ENCODE measurements at places on chromosomes 3 and 15.

GRCh38 chr3:98329392-98330124, 24.1 kb upstream of the OR5K4 start:
- no peak for DNase-seq

DNA sequence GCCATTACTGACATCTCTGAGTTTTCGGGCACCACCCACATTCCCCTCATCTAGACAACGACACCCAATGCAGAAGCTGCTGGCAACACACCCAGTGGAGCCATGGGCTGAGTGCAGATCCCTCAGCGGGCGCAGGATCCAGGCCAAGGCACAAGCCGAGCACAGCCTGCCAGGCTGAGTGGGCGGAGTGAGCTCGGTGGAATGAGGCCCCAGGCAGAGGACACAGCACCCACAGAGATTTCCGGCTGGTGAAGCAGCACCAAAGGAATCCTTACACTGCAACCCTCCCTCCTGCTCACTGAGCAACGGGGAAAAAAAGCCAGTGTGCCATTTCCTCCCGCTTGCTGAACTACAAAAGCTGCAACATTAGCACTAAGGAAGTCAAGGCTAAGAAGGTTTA, 34.3 kb downstream of the ZMAT3 start:
- DNase-seq, result peak; percentile 9

DNA sequence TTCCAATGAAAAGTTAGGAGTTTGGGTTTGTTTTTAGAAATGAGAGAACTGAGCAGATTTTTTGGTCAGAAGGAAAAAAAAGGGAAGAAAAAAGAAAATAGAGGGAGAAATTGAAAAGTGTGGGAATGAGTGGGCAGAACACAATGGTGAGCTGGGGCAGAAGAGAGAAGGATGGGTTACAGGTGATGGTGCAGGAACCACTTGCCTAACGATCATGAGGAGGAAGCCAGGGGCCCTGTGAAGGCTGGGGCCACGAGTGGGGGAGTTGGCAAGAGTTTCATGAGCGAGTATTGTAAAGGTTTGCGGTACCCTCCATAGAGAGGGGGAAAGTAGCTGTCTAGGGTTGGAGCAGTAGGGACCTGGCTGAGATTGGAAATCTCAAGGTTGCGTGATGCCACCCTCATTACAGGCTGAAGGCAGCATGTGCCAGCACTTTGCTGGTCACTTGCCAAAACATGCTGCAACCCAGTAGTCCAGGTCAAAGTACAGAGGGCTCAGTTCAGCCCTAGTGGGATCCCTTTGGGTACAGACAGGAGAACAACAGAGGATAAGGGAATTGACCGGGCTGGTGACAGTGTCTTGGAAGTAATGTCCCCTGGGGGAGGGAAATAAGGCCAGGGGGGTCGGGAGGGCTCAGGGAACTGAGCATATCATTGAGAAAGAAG, 6.6 kb downstream of the IVD start:
- DNase-seq, result no peak

DNA sequence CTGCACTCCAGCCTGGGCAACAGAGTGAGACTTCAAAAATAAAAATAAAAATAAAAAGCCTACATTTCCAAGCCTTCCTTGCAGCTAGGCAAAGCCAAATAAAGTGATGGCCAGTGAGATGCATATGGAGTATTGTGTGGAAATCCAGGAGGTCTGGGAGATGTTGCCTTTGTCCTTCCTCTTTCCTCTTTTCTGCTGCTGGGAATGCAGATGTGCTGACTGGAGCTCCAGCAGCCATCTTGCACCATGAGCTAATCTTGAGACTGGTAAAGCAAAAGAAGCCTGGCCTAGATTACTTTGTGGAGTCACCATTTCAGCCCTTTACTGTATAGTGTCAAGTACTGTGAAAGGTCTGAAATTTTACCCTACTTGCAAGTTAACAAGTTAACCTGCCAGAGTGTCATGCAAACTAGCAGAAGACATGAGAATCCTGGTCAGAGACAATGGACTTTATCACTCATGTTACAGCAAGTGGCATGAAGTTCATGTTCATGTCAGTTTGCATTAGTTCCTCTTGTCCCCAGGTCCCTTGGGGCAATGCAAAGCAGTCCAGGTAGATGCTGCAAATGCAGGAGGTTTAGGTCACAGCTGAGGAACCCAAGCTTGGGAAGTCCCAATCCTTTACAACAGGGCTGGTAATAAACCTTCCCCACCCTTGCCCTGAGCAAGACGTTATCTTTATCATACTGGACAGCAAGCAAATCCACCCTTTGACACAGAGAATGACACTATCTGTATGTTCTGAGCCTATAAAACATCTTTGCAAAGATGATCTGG, 103.1 kb downstream of the TLE3 start:
- DNase-seq, result no peak

GRCh38 chr3:98745718-98746117, 17.4 kb upstream of the ST3GAL6 start:
- no peak for DNase-seq

DNA sequence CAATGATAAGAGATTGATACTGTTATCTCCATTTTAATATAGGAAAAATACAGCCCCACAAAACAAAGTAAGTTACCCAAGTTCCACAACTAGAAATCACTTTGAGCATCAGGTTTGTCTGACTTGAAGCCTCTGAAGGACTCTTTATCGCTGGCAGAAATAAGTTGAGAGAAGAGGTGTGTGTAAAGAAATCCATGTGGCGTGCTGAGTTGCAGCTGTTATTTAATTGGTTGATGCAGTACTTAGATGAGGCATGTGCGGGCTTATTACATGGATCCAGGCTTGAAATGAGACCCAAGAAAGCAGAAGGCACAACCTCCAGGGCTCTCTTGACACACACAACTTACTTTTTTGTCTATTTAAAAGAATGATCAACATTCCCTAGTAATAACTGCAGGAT, 221.3 kb downstream of the PDZRN3 start:
- no peak for DNase-seq

GRCh38 chr15:29972051-29972450, 110.7 kb upstream of the GOLGA8J start:
- no peak for DNase-seq

DNA sequence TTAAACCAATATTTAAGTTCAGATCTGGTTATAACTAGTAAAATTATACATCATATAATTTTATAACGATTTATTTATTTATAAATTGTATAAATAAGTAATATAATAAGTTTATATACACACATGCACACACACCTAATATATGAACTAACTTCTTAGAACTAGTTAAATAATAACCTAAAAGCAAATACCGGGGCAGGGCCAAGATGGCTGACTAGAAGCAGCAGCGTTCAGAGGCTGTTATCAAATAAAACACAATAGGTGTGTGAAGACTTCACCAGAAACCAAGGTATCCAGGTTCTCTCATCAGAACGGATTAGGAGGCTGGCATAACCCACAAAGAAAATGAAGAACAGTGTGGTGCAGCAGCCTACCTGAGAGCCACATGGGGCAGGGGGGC, 653.6 kb upstream of the CBLB start:
- no peak for DNase-seq

DNA sequence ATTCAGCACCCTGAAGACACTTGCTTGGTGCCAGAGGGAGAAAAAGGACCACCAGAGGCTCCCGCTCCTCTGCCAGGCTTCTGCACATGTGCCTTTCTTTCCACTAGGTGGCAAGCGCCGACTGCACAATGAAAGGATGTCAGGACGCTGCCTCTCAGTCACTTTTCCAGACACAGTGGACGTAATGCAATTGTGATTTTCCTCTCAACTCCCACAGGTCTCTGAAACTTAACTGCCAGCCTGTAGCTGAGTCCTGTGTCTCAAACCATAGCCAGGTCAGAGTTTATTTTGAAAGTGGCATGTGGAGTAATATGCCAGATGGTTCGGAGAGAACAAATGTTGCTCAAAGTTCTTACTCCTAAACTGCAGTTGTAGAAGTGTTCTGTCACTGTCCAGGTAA, 162.9 kb downstream of the ITPR1 start:
- no peak for DNase-seq
